ENCODE measurements at places on chromosomes 13 and 19.

DNA sequence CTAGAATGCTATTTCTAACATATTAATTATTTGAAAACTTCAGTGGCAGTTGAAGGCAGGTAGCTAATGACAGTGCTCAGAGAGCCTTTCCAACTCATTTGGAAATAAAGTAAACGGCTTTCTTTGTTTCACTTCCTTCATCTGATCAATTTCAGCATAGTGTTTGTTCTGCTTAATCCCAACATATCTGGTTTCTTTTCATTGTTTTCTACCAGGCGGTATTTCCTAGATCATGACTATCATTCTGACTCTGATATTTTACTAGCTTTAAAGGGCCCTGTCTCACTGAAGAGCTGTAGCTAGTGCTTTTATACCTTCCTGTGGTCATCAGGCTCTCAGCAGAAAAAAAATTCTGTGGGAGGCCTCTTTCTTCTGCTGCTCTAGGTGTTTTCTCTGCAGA lies 178.6 kb downstream of the RBM26 start:
- DNase-seq = no peak

DNA sequence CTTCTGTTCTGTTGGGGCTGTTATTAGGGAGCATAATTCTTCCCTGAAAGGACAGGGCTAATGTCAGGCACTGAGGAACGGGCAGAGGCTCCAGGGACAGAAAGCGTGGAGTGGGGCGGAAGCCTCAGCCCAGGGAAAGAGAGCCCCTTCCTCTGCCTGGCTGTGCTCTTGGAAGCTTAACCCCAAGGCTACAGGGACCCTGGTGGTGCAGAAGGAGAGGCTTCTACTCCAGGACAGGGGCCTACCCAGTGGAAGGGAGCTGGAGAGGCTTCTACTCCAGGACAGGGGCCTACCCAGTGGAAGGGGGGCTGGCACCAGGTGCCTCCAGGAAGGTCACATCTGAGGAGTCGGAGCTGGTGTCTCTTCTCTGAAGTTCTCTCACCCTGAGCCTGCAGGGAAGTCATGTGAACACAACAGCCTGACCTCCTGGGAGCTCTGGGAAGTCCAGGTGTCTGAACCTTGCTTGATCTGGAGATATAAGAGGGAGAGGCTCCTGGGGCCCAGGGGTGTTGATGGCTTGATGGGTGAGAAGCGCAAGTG lies 159.5 kb upstream of the SOX1 start:
- no peak for DNase-seq

DNA sequence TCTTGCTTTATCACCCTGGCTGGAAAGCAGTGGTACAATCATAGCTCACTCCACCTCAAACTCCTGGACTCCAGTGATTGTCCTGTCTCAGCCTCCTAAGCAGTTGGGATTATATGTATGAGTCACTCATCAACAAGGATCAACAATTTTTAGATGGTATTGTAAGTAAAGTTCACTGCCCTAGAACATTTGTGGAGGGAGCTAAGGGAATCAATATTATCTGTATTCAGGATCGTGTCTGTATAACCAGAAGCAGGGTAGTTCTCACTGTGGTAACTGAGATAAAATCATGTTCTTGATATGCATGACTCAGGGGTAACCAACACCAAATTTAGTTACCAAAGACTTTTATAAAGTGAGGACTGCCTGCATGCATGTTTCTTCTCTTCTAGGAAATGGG lies 27.0 kb downstream of the ZMYM5 start:
- DNase-seq = no peak

GRCh38 chr19:3357992-3358688 lies 8.2 kb upstream of the NFIC start:
- no peak for DNase-seq

GRCh38 chr13:103195762-103196161 lies 129.5 kb upstream of the SLC10A2 start:
- no peak for DNase-seq

- no peak for DNase-seq
Measured at GRCh38 chr13:112764864-112765561, 75.2 kb downstream of the ATP11A start.

- DNase-seq = no peak
Measured at GRCh38 chr13:90430127-90430526, 917.4 kb upstream of the MIR17HG start.

GRCh38 chr19:45968626-45969025 lies 5.0 kb downstream of the NOVA2 start:
- no peak for DNase-seq

DNA sequence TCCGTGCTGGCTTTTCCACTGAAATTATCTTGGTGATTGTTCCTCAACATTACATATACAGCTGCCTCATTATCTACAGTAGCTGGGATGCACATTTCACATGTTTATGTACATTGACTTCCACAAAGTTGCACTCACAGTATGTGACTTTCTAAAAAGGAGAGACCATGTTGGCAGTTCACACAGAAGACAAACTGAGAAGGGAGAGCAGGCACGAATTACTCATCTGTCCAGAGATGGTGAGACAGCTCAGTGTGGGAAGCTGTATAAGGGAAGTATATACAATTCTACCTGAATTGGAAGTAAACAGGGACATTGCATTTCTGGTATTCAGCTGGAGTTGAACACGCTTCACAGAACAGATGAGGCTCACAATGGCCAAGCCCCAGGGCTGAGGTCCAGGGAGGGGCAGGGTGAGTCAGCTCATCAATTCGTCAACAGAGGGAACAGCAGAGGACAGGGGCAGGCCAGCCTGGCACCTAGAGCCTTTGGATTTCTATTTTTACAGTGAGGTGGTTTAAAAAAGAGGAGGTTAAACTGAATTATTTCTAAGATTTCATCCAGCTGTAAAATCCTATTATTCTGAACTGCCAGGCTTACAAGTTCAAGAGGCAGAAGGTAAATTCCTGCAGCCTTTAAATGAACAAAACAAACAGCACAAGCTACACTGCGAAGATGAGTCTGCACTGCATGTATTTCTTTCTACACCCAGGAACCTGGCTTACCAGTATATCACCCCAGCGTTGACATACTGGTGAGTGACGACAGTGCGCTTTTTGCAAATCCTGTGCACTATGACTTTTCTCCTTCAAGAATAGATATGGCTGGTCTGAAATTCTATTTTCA lies 9.8 kb downstream of the PARP4 start:
- no peak for DNase-seq

GRCh38 chr13:33150126-33150525 lies 133.9 kb downstream of the KL start:
- no peak for DNase-seq

GRCh38 chr13:103941506-103942140 lies 875.4 kb upstream of the SLC10A2 start:
- DNase-seq = no peak

GRCh38 chr13:45361596-45362206 lies 20.7 kb upstream of the TPT1 start:
- DNase-seq = no peak

GRCh38 chr13:30091691-30092090 lies 215.7 kb downstream of the KATNAL1 start:
- no peak for DNase-seq

DNA sequence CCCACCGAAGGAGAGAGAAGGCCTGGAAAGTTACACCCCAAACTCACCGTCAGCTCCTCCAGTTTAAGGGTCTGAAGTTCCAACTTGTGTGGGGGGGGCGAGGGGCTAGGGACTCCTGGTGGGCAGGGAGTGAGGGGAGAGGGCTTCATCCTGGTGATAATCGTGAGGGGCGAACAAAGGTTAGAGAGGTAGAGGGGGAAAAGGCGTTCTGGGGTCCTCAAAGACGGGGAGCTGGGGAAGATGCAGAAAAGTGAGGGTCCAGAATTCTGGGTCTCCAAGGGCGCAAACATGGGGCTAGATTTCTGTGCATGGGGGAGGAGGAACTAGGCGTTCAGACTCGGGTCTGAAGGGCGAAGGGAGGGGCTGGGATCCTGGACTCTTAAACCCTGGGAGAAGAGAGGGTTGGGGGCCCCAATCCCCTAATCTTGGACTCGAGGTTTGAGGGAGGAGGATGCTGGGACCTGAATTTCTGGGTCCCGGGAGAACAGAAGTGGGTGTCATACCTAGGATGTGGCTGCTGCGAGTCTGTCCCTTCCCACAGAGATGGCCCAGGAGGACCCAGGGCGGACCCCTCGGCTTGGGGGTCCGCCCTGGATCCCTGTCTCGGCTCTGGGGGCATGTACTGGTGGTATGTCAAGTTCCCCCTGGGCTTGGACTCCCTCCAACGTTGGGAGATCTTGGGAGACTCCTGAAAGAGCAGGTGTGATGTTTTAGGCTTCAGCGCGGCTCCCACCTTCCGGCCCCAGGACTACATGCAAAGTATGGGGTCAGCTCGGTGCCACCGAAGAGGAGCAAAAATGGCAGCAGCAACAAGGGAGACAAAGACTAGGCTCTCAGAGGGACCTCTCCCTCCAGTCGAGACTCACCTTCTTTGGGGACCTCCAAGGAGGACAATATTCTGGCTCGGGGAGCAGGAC lies 4.5 kb downstream of the MAMSTR start:
- no peak for DNase-seq

DNA sequence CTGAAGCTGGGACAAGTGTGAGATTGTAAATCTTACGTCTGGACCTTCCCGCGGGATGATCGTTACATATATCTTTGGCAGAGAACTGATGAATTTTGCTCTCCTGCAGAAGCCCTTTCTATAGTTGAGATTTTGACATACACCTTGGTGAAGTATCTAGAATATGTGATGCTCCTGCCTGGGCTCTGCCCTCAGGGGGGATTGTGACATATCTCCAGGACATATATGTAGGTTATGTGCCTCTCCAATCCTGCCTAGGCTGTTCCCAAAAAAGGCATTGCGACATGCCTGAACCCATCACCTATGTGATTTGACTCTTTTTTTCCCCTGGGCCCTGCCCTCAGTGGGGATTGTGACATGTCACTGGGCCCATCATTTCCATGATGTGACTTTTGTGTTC lies 76.6 kb downstream of the ZNF208 start:
- DNase-seq = no peak

GRCh38 chr19:1650650-1651567 lies 1.5 kb downstream of the TCF3 start:
- no peak for DNase-seq

DNA sequence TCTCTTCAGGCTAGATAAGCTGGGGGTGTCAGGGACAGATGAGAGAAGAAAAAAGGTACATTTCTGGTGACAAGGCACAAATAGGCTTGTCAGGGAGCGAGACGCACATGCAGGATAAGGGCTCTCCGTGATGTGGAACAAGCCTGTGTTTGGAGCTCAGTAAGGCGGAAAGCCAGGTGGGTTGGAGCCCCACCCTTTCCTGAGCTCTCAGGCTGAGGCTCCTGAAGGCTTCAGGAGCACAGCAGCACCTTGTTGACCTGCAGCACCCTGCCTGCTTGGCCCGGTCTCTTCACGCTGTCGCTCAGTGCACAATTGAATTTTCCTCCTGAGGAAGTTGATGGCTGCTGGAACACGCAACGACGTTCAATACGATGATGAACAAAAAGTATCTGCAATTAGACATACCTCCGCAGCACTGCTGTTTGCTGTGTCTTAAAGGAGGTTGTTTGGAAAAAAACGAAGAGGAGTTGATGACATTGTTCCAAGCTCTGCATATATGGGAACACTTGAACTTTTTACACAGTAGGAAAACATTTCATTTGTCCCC lies 29.3 kb downstream of the SERP2 start:
- no peak for DNase-seq

DNA sequence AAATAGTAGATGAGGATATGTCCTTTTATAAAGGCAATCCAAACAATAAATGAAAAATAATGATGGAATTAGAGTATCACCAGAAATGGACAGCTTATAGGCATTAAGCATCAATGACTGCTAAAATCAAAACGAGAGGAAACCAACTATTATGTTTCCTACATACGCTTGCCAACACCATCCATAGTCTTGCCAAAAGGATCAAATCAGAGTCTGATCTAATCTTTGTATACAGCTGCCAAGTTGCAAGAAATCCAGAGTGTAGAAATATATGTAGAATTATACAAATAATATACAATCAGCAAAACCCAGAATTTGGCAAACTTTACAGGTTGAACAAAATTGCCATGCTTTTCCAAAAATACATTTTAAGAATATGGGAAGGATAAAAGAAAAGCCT lies 1661.6 kb downstream of the SLITRK1 start:
- no peak for DNase-seq

- DNase-seq = no peak
Measured at GRCh38 chr13:43933378-43933777, 53.7 kb downstream of the LACC1 start.

GRCh38 chr19:14149509-14149994 lies 13.2 kb upstream of the ASF1B start:
- DNase-seq = no peak

DNA sequence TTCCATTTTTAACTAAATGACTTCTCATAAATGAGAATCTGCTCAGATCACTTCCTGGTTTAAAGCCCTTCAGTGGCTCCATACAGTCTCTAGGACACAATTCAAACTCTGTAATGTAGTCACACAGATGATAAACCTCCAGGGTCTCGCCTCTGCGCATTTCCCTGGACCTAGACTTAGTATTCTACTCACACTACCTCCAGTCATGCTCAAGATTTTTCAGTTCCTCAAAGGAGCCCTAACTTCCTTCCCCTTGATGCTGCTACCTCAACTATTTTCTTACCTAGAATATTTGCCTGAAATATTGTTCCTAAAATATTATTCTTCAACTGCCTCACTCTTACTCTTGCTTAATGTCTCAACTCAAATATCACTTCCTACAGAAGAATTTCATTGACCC lies 86.7 kb upstream of the TPP2 start:
- no peak for DNase-seq

DNA sequence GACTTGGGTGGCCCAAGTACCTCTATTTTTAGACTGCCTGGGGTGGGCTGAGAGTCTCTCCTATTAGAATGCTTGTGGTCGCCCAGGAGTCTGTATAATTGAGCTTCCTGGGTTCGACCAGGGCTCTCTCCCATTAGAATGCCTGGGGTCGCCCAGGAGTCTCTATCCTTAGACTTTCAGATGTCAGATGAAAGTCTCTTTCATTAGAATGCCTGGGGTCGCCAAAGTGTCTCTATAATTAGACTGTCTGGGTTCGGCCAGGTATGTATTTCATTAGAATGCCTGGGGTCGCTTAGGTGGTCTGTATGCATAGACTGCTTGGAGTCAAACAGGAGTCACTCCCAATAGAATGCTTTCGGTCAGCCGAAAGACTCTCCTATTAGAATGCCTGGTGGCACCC lies 1471.7 kb downstream of the UQCRFS1 start:
- DNase-seq = no peak

- DNase-seq = peak; percentile 35
Measured at GRCh38 chr19:23075031-23075733, 41.6 kb upstream of the ZNF730 start.

- DNase-seq = no peak
Measured at GRCh38 chr19:1064661-1065605, 2.0 kb upstream of the ARHGAP45 start.

DNA sequence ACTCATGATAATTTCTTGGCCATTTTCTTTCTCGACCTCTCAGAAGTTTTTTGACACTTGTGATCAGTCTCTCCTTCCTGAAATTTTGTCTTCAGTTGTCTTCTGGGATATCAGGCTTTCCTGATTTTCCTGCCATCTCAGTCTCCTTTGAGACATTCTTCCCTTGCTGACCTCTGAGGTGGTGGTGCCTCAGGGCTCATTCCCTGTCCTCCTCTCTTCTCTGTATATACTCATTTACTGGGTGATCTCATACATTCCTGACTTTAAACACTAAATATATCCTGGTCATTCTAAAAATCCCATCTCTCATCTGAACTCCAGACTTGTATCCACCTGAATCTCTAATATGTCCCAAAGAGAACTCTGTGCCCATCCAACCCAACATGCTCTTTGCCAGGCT lies 31.3 kb upstream of the STARD13 start:
- no peak for DNase-seq

GRCh38 chr19:32750441-32751055 lies 31.0 kb downstream of the TDRD12 start:
- no peak for DNase-seq

GRCh38 chr13:42894765-42895243 lies 97.2 kb downstream of the EPSTI1 start:
- peak; percentile 47 for DNase-seq

GRCh38 chr19:38143847-38144246 lies 80.2 kb downstream of the DPF1 start:
- no peak for DNase-seq
